ENCODE measurements at places on chromosomes 2 and 18.

DNA sequence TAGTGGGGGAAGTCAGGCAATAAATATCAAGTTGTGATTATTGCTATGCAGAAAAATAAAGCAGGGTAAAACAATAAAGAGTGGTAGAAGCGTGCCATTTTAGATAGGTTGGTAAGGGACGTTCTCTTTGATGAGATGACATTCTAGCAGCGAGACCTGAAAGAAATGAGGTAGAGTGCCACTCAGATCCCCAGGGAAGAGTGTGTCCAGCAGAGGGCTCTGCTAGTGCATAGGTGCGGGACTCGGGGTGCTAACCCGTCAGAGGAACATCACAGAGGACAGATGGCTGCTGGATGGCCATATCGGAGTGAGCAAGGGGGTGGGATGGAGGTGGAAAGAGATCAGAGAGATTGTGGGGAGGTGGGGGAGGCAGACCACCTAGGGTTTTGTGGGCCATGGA, 16.3 kb upstream of the GTF2A1L start:
- peak; percentile 36 for DNase-seq

- no peak for DNase-seq
These were observed 2.1 kb downstream of the TFCP2L1 start for GRCh38 chr2:121282800-121283385.

DNA sequence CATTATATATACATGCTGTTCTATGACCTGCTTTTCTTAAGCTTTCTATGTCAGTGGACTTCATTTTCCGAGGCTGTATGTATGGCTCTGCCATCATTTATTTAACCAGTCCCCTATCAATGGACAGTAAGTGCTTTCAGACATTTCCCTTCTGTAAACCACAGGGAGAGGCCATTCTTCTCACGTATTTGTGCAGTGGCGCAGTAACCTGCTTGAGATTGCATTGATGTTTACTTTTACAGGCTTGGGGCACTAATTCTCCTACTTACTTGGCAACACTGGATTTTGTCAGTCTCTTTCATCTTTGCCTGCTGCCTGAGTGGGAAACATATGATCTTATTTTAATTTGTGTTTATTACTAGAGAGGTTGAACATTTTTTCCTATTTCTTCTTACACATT, 52.1 kb downstream of the BOLA3 start:
- DNase-seq, result no peak

DNA sequence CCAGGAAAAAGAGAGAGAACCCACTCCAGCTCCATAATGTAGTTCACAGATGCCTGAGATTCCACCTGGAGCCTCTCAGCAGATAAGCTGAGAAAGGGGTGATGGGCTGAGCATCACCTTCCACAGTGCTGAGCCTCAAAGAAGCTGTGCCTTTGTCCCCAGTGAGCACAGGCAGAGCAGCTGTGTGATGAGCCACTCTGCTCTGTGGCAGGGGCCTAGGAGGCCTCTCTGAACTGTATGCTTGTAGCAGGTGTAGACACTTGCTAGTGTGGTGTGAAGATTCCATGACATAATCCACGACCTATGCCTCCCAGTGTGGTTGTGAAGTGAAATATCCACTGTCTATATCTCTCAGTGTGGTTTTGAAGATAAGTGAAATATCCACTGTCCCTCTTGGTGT, 70.4 kb upstream of the MGAT4A start:
- no peak for DNase-seq

GRCh38 chr2:150091846-150092245, 395.6 kb downstream of the RND3 start:
- DNase-seq, result no peak

- DNase-seq, result no peak
These were observed 91.9 kb downstream of the COL3A1 start for GRCh38 chr2:189066037-189066436.

DNA sequence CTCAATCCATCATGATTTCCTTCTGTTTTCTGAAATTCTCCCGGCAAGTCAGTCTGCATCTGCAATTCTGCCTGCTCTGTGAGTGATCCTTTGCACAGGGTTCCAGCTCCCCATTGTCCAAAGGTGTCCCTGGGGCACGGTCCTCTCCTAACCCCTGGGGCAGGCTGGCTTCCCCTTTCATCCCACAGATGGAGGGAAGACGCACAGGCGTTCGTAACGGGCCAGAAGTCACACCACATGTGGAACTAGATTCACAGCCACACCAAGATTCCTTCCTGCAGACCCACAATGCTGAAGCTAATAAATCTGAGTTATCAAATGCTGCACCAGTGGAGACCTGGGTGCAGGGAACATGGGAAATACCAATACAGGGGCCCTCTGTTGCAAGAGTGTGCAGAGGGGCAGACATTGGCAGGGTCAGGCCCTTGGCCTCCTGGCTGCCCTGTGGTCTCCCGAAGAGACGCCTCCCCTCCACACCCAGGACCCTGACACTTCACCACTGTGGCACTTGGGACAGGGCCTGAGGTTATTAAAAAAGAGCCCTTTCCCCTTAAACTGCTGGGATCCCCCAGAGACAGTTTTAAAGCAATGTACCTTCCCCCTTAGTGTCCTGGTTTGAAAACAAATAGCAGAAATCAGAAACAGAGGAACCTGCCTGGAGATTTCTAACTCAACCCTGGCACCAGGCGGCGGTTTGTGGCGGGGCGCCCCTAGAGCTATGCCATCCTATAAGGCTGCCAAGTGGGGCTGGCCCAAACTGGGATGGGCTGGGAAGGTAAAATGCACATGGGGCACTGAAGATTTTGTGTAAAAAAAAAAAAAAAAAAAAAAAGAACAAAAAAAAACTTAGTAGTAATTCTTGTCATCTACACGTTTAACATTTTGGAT, 15.4 kb downstream of the ZNF516 start:
- no peak for DNase-seq

- no peak for DNase-seq
These were observed 23.0 kb downstream of the CYTIP start for GRCh38 chr2:157420771-157421323.

DNA sequence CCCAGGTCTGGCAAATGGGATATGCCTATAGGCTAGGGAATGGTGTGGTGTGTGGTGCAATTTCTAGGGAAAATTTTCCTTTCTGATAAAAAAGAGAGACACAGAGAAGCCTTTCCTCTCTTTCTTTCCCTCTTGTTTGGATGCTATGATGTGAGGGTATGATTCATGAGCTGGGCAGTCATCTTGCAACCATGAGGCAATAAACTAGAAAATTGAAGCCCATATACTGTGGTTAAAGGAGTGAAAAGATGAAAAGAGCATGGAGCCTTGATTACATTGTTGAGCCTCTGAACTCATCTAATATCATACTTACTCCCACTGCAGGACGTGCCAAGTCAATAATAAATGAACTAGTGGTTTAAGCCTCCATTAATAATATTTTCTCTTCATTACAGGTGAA, 215.6 kb downstream of the HAUS1 start:
- DNase-seq, result no peak

GRCh38 chr2:100359576-100359975, 37.3 kb upstream of the LONRF2 start:
- DNase-seq, result no peak

GRCh38 chr2:166328147-166328546, 47.6 kb downstream of the SCN9A start:
- no peak for DNase-seq

- no peak for DNase-seq
These were observed 187.1 kb downstream of the GULP1 start for GRCh38 chr2:188478724-188479123.

- no peak for DNase-seq
These were observed 410.0 kb downstream of the CDH19 start for GRCh38 chr18:66193938-66194337.

DNA sequence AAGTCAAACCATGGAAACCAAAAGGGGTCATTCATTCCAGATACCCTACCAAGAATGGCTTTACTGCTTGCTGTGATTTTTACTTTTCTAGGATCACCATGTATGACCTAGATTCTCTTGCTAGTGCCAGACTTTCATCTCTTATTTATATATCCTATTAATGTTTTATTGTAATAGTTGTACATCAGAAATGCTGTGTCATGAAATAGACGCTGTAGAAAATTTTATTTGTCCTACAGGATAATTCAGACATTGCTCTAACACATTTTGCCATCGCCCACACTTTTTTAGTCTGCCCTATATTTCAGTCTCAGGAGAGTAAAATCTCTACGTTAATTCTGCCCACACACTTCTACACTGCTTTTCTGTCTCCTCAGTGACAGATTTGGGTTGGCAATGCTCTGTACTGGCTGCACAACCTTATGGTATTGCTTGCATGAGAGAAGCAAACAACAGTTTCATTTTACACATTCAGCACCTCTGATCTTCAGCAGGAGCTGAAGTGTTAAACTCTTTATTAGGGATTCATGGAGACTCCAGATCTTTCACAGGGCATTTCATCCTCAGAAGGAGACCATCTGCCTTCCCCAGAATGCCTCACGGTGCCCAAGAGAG, 871.8 kb upstream of the CHAC2 start:
- DNase-seq, result no peak

DNA sequence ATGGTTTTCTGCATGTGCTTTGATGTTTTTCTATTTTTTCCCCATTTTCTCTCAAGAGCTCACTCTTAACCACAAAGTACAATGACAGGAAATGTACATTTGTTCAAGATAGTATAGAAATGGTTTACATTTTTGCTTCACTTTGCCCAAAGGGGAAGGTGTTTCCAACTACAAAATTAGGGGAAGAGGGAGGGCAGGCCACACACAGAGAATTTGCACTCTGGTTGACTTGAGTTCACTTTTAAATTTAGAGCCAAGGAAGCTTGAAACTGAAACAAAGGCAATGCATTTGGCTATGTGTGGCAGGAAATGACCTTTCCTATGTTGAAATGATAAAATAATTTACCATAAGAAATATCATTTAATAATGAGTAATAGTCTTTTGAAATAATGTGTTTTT, 19.1 kb upstream of the VIT start:
- no peak for DNase-seq

GRCh38 chr18:58024139-58024538, 19.9 kb upstream of the NEDD4L start:
- no peak for DNase-seq

GRCh38 chr2:150674283-150674682, 186.8 kb upstream of the RND3 start:
- DNase-seq, result no peak

- DNase-seq, result no peak
These were observed 241.0 kb upstream of the COPS8 start for GRCh38 chr2:236844711-236845110.

DNA sequence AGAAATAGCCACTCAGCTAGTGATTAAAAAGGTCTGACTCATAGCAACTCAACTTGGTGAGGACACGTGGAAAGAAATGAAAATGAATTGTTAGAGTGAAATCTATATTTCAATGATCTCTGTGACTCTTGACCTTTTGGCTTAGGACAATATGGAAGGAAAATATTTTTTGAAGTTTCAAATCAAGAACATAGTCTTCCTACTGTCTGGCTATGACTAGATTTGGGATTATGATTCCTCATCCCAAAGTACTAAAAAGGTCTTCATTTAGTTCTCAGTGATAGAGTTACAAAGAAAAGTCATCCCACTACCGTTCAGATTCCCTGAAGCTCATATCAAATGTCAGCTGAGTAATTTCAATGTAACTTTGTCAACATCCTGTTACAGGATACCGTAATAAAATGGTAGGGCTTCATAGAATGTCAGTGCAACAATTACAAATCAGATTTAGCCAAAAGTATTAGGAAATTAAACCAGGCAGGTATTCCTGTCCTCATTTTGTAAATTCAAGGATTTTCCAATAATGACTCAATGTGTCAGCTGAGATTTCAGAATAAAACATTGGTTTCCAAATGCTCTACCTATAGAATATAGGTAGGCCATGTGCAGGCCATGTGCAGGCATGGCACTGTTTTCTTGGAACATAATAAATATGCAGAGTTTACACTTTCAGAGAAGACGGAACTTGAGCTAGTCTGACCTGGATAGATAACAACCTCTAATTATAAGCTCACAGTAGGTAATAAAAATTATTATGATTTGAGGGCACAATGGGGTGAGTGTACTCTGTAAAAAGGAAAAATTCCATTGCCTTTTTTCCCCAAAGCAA, 36.0 kb downstream of the ANKRD29 start:
- DNase-seq, result no peak
